ENCODE measurements at places on chromosomes 11 and 22.

GRCh38 chr11:9893474-9893873, 229.6 kb downstream of the SWAP70 start:
- no peak for DNase-seq

GRCh38 chr22:44391015-44391414, 78.3 kb upstream of the SHISAL1 start:
- no peak for DNase-seq

GRCh38 chr11:14908214-14908880, 16.3 kb upstream of the CYP2R1 start:
- peak; percentile 48 for DNase-seq

- DNase-seq: no peak
Measured at GRCh38 chr11:76203131-76203925, 3.0 kb downstream of the WNT11 start.

DNA sequence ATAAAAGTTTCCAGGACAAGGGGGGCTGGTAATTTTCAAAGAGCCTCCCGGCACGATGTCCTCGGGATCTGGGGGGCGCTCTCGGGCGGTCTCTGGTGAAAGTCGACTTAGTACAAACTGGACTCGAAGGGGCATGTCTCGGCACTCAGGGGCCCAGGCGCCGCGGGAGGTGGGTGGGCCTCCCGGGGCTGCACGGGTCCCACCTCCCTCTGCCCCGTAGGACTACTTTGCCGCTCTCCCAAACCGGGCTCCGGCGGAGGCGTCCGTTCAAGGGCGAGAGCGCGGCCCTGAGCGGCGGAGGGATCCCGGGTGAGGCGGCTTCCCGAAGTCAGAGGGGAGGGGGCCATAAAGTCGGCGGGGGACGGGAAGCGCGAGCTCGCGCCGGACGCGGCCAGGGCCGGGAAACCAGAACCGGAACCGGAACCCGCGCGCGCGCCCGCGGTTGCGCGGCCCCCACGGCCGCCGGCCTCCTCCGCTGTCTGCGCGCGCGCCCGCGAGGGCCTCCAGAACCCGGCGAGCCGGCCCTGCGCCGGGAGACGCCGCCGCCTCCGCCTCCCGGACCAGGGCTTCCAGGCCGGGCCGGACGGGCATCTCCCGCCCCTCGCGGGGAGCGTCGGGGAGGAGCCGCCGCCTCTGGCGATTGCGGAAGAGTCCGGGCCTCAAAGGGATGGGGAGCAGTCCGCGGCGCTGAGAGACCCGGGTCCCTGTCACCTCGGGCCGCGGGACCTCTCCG, at the start of gene ARHGEF12:
Gene ARHGEF12 (plus strand): TSS at position 506 of the 733 bp plus-strand sequence. CDS start 831 bp downstream, outside the sequence.
- peak; percentile 93 for DNase-seq

- DNase-seq: no peak
Measured at GRCh38 chr22:23681026-23681809, 9.6 kb upstream of the RGL4 start.

GRCh38 chr11:22454461-22455090, 116.4 kb downstream of the SLC17A6 start:
- DNase-seq: no peak

GRCh38 chr11:34154059-34154875, 48.8 kb downstream of the NAT10 start:
- DNase-seq: no peak

- no peak for DNase-seq
Measured at GRCh38 chr11:134362192-134362901, 30.6 kb downstream of the GLB1L2 start.

GRCh38 chr11:22624742-22625447, 728 bp downstream of the FANCF start:
- peak; percentile 0 for DNase-seq

DNA sequence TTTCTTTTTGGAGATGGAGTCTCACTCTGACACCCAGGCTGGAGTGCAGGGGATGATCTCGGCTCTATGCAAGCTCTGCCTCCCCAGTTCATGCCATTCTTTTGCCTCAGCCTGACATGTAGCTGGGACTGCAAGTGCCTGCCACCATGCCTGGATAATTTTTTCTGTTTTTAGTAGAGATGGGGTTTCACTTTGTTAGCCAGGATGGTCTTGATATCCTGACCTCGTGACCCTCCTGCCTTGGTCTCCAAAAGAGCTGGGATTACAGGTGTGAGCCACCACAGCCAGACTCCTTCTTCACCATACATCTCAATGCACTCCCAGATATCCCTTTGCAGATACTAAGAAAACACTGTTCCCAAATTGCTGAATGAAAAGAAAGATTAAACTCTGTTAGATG, 224.3 kb downstream of the OR4A5 start:
- DNase-seq: no peak

DNA sequence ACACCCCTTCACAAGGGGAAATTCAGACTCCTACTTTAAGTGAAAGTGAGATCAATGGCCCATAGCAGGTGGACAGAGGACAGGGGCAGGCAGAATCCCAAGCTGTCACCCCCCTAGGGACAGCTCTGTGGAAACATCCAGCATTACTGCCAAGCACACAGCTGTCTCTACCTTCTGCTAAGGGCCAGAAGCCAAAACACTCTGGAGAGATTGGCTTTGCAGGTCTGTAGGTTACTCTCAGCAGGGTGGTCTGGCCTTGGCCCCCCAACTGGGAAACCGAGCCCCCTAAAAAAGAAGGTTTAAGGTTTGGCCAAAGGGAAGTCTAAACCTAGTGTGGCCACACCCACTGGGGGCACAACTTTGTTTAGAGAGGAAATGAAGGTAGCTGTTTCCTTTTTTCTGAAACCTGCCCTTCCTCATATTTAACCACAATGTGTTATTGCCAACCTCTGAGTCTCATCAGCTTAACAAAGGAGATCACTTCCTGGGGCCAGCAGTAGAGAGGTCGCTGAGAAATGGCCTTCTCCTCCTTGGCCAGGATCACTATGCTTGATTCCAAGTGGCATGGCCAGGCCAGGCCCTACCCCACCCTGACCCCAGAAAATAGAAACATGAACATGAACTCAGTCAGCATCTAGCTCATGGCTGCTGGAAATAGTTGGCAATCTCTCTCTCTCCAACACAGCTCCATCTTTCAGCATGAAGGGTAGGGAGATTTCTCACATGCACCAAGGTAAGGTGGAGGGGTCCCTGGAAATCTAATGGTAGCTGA, 25.9 kb upstream of the SCARF2 start:
- DNase-seq: no peak

DNA sequence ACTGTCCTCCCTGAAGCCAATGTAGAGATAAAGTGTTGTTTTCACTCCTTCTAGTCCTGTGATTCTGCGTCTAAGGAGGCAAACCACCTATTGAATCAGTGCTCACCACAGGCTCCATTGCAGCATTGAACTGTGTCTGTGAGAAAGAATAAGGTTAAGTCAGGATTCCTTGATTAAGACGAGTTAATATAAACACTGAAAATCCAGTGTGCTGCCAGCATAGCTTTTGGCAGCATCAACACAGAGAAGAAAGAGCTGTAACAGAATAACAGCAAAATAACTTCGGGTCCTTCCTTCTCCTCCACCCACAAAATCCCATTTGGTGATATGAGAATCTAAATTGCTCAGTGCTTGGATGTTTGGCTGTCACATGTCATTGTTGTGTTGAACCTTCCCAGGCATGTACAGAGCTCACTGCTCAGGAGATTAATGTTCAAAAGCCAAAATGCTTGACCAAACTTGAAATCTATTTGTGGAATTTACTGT, 185.2 kb upstream of the DDI1 start:
- DNase-seq: no peak

GRCh38 chr11:16871368-16871767, 132.9 kb downstream of the C11orf58 start:
- no peak for DNase-seq

- DNase-seq: peak; percentile 95
Measured at GRCh38 chr11:14422052-14422813, 63.2 kb upstream of the RRAS2 start.

GRCh38 chr11:8328231-8328794, 64.6 kb upstream of the LMO1 start:
- DNase-seq: no peak

- no peak for DNase-seq
Measured at GRCh38 chr22:16844529-16844928, 19.3 kb upstream of the XKR3 start.

GRCh38 chr11:30285416-30286121, 37.3 kb upstream of the ARL14EP start:
- DNase-seq: no peak

DNA sequence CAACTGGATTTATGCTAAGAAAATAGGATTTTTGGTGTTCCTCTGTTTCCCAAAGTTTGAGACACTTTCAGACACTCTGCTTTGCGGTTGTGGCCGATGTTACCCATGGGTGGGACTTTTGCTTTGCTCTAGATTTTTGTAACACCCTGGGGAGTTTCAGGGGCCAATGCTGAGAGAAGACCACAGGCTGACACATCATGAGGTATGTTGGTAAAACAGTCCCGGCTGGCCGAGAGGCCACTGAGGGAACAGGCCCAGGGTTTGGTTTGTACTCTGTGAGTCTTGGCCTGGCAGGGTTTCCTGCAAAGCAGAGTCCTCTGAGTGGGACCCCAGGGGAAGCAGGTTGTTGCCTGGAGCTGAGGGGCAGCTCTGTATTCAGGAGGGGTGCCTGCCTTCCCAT, 78.5 kb upstream of the PITPNB start:
- no peak for DNase-seq

DNA sequence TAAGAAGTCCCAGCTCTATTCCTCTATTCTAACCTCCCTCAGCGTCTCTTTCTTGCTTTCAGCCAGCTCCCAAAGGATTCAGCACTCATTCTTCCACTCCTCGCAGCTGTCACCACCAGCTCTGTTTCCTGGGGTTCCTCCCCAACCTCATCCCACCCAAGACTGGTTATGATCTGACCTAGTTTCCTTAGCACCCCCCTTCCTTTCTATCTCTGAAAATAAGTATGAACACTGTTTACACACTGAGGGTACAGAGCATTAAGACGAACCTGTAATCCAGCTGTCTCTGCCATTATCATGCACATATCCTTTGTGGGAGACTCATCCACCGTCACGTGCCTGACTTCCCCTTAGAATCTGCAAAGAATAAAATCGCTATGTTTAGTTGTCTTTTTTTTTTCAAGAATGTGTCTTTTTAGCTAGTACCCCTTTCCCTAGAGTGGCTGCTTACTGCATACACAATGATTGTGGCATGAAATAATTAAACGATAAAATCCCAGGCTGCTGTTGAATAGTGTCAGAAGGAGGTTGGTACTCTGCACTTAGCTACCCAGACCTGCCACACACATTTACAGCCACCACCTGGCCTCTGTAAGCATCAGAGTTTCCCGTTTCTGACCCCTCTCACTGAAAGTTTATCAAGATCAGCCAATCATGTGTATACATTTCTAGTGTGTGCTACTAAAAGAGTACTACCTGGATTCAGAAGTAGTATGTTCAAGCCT, 26.9 kb upstream of the CSTF3 start:
- DNase-seq: no peak

- DNase-seq: no peak
Measured at GRCh38 chr11:92050305-92050704, 174.3 kb upstream of the FAT3 start.

- no peak for DNase-seq
Measured at GRCh38 chr22:19062943-19063308, 59.3 kb downstream of the DGCR2 start.

Data from RWPE1 (cell line).